ENCODE measurements at places on chromosomes 5 and 9.

DNA sequence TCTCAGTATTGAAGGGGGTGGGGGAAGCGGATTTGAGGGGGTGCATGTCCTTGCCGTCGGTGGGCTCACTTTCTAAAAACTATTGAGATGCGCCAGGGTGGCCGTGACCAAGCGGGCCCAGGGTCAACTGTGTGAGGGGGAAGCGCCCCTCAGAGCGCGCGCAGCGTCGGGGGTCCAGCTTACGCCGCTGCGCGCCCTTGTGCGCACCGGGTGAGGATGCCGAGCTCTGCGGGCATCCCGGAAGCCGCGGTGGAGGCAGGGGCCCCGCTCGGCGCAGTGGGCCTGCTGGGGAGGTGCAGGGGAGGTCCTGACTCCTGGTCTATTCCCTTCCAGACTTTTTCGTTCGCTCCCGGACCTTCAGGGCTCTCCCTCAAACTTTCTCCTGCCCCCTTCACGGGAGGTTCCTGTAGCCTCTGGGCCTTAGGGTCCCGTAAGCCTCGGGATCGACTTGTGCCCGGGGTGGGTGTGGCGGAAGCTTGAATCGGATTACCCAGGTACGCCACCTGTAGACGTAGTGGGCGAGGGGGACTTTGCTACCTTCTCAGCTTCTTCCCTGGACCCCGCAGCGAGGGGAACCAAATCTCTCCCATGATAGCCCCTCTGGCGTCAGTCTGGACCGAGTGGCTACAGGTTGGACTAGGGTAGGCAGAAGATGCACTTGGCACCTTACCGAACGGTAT, 2.5 kb upstream of the PRDM6 start:
- no peak for DNase-seq

DNA sequence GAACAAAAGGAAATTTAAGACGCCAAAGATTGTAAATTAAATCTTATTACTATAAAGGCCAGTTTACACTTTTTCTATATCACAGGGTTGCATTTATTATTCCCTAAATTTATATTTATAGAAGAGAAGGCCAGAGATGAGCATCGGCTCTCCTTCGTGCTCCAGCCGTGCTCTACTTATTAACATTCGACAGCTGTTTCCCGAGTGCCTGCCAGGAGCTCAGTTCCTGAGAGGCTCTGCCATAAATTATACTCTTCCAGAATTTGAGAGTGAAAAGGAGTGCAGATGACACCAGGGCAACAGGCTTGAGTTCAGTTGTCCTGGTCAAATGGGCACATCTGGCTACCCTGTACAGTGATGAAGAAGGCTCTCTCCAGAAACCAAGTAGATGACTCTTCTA, 70.1 kb downstream of the PCSK5 start:
- no peak for DNase-seq

DNA sequence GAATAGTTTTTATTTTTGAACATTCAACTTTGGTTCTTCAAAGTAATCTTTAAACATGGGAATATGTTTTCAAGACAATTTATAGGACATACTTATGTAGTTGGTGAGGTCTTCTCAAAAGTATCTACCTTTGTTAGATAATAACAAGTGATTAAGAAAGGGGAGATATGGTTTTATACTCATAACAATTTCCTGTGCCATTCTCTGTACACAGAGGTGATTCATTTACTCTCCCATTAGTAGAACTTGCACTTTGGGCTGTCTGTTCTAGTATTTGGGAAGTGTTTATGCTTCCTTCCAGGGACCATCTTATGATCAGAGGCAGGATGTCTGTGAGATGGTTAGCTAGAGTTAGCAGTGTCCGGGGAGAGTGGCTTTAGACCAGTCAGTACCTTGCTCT, 15.2 kb downstream of the LSM11 start:
- no peak for DNase-seq

- no peak for DNase-seq
These were observed 795 bp downstream of the CNOT8 start for GRCh38 chr5:154858972-154859871.

- no peak for DNase-seq
These were observed 376.4 kb upstream of the RGMB start for GRCh38 chr5:98397081-98397480.

GRCh38 chr5:176646707-176647029, 616 bp upstream of the TSPAN17 start:
- no peak for DNase-seq

DNA sequence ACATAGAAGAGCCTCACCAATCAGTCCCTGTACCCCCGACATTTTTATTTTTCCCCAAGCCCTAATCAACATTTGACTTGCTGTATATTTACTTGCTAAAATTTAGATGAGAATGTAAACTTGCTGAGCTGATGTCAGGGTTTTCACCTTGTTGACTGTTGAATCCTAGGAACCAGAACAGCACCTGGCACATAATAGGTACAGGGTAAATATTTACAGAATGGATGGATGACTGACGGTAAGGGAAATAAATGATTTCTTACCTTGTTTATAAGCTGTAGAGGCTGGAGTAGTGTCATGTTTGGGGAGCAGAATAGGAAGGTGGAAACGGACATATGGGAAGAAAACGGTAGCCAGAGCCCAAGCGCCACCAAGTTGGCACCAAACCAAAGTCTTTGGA, 107.0 kb upstream of the NUDT12 start:
- no peak for DNase-seq

GRCh38 chr5:83151821-83152220, 74.5 kb downstream of the XRCC4 start:
- no peak for DNase-seq

GRCh38 chr9:116003397-116003796, 150.2 kb upstream of the PAPPA start:
- DNase-seq = no peak

- peak; percentile 9 for DNase-seq
These were observed 1.5 kb upstream of the SHC3 start for GRCh38 chr9:89179895-89180734.

GRCh38 chr5:88833371-88834130, 49.4 kb downstream of the MEF2C start:
- DNase-seq = no peak

GRCh38 chr5:5344051-5344571, 78.4 kb upstream of the ICE1 start:
- no peak for DNase-seq

DNA sequence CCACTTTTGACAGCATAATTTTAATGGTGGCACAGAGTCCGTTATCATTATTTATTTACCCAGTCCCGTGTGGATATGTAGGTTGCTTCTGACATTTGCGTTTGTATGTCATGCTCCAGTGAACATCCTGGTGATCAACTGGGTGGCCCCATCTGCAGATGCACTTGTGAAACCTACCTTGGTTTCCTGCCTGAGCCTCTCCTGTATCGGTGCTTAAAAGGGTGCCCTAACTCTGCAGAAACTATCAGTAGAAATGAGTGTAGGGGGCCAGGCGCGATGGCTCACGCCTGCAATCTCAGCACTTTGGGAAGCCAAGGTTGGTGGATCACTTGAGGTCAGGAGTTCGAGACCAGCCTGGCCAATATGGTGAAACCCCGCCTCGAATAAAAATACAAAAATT, 92.1 kb upstream of the IER5L start:
- no peak for DNase-seq

DNA sequence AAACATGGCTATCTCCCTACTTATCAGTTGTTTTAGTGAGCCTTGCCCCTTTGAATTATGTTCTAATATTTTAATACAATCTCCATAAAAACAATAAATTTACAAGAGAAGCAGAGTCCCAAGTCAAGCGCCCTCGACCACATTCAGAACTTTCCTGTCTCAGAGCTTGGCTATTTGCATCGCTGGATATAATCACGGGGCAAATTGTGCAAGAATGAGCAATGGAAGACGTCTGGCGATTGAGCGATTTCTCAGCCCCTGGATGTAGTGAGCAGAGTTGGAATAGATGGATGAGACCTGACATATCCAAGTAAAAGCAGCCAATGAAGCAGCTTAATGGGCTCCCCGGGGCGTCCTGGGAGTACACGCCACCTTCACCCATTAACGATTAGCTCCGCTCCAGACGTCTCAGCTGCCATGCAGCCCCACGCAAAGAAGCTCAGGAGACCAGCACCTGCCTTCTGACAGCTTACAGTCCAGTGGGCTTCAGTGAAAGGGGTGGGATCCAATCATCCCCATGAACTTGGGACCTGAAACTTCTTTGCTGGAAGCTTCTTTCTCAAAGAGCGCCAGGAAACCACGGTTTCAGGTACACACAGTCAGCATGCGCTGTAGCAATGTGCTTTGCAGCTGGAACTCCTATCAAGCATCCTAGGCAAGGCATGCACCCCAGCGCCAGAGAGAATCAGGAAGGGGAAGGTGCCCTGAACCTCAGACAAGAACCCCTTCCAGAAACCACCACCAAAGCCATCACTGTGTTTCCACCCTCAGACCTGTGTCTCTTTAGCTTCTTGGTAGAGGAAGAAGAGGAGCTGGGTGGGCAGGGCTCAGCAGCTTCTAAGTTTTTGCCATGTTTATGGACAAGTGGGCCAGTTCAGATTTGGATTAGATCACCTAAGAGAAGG, 92.0 kb upstream of the IRX4 start:
- no peak for DNase-seq

- no peak for DNase-seq
These were observed 442 bp downstream of the NEURL1B start for GRCh38 chr5:172641359-172642050.
